H1 (cell line): ENCODE measurements at places on chromosomes 5 and 9.

- DNase-seq = no peak
Observed at GRCh38 chr9:136527721-136528710, 17.8 kb downstream of the NOTCH1 start.

DNA sequence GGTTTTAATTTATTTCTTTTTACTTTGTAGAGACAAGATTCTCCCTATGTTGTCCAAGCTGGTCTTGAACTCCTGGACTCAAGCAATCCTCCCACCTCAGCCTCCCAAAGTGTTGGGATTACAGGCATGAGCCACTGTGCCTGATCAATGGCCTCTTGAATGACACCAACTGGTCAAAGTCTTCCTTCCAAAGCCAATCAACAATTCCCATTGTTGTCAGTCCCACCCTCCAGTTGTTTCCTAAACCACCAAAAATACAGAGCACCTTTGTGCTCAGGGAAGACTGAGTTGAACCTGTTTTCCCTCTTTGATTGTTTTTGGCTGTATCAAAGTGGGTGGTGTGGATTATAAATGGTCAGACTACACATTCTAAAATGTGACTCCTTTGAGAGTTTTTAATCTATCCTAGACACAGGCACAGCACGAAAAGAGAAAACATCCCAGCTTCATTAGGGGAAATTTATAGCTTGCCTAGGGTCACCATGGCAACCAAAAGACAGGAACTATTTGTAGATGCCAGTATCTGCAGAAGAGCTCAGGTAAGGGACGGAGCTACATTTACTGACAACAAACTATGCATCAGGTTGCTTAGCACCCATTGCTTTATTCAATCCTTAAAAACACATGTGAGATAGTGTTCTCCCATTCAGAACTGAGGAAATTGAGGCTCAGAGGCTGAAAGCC, 27.6 kb upstream of the ATP6V1G1 start:
- no peak for DNase-seq

DNA sequence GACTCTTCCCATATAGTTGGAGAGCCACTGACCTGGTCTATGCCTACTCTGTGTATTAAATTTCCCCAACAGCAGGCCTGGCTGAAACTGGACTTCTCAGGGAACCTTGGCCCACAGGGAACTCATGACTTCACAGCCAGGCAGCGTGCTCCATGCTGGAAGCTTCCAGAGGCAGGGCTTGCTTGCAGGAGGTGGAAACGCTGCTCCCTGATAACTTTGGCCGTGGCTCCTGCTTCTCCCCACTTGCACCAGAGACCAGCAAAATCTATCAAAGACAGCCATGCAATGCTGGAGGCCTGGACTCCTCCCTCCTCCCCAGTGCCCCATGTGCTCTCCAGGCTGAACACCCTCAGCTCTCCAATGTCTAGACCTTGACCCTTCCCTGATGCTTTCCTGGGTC, 137.1 kb downstream of the GABBR2 start:
- no peak for DNase-seq

- DNase-seq = no peak
Observed at GRCh38 chr5:180097926-180098325, 26.4 kb upstream of the RNF130 start.

GRCh38 chr5:178381921-178382695, 149.5 kb upstream of the PHYKPL start:
- DNase-seq = no peak

GRCh38 chr5:159727167-159727566, 189.1 kb upstream of the ADRA1B start:
- no peak for DNase-seq
